CD4-positive, alpha-beta T cell treated with Interferon alpha-2 for 1 hour (primary cell): ENCODE measurements at places on chromosomes 7 and 10.

GRCh38 chr7:45601094-45601493, 26.9 kb downstream of the ADCY1 start:
- DNase-seq = no peak

GRCh38 chr10:50565301-50566083, 58.3 kb downstream of the SGMS1 start:
- DNase-seq = no peak

DNA sequence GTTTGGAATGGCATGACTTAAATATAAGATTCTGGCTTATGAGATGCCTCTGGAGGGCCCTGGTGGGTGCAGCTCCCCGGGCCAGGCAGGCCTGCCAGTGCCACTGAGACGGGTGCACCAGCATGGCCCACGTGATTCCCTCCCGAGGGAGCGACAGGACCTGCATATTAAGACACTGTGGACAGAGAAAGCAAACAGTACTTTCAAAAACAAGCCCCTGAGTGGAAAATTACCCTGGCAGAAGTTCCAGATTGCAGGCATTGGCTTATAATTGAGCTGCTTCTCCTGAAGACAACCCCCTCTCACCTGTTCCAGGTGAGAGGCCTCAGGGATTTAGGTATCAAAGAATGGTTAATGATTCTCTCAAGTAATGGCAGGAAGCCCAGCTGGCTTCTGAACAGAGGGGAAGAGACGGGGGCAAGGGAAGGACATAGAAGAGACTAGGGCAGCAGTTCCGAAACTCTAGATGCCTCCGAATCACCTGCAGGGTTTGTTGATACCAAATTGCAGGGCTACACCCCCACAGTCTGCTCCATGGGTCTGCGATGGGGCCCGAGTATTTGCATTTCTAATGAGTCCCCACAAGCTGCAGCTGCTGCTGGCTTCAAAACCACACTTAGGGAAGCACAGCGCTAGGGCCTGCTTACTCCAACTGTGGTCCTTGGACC, 66.0 kb upstream of the DOCK1 start:
- DNase-seq = no peak

DNA sequence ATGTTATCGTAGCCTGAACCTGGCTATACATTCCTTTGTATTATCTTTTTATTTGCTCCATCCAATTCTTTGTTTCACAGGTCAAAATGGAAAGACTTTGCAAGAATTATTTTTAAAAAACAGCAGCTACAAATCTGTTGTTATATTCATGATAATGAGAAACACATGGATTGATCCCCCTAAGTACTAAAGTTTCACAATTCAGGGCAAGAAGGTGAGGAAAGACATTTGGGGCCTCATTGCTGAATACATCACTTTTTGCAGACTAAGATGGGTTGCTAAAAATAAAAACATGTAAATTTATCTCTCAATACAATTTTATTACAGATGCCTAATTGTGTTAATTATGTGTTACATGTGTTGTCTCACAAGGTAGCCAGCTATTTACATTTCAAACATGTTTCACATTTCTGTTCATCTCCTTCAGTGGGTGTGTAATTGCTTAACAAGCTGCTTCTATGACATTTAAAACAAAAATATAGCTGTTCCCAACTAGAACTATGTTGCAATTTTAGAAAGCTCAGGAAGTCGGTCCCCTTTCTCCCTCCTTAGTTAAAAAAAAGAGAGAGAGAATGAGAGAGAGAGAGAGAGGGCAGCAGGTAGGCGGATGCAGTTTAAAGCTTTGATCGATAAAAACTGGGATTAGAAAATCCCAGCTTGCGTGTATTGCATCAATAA, 606.3 kb upstream of the FZD8 start:
- no peak for DNase-seq

GRCh38 chr10:77131214-77131613, 506.4 kb downstream of the KCNMA1 start:
- no peak for DNase-seq

GRCh38 chr10:34796133-34796532, 19.0 kb downstream of the PARD3 start:
- DNase-seq = no peak
